Activated CD8-positive, alpha-beta memory T cell treated with anti-CD3 and anti-CD28 coated beads for 4 hours (primary cell): ENCODE measurements at places on chromosomes 11 and 22.

- no peak for DNase-seq
These were observed 450 bp downstream of the MAP4K2 start for GRCh38 chr11:64802370-64803157.

DNA sequence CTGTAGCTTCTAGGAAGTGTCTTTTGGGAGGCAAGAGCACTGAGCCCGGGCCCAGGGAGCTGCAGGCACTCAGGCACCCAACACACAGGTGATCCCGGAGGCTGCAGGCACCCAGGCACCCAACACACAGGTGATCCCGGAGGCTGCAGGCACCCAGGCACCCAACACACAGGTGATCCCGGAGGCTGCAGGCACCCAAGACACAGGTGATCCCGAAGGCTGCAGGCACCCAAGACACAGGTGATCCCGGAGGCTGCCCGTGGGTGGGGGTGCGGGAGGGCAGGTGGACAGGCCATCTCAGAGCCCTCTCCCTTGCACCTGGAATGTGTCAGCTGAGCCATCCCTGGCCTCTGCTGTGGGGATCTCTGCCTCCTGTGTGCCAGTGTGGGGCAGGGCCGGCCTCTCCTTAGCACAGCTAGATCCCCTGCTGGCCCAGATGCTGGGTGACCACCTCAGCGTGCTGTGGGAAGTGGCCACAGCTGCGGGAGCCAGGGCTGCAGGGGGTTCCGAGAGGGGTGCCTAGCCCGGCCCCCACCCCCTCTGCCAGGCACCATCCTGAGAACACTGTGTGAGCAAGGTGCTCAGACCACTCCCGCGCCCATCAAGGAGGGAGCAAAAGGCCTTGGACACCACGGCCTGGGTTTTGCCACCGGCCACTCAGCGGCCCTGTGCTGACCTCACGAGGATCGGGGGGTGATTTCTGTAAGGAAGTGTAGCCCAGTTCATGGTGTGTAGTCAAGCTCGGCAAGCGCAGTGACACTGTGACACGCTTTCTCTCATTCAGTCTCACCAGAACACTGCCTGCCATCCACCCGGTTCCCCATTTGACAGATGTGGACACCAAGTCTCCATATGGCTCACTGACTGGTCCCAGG is 14.2 kb downstream of the MRGPRG start:
- no peak for DNase-seq

DNA sequence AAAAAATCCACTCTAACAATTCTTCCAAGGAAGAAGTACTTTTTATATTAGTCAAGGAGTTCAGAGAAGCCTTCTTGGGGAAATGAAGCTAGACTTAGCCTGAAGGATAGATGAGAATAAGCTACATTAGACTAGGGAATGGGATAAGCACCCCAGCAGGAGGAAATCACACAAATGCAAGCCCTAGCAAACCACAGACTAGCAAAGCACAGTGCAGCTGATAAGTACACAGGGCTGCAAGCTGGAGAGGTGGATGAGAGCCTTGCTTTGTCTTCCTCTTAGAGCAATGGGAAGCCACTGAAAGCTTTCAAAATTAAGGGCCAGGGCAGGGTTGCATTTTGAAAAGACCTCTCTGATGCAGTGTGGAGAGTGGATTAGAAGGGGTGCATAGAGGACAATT is 946.2 kb downstream of the LRRC4C start:
- DNase-seq: no peak

- DNase-seq: no peak
These were observed 7.1 kb downstream of the TSKU start for GRCh38 chr11:76790251-76790650.

DNA sequence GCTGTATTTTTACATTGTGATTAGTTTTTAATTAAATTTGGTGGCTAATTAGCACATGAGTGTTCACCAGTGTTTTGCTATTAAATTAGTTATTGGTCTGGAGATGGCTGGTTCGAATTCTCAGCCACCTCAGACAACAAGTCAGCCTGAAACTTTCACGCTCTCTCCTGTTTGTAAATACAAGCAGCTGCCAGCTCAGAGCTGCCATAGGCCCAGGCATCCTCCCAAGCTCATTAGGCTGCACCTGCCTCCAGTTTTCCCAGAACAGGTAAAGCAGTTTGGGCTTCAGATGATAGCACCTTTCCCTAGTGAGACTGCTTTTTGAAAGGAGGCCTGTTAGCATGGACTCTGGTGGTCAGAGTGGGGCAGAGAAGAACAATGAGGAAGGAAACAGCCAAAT is 156.8 kb downstream of the NAV2 start:
- DNase-seq: no peak

GRCh38 chr11:111302298-111302697 is 4.0 kb downstream of the POU2AF3 start:
- DNase-seq: no peak

GRCh38 chr11:59078435-59078834 is 7.7 kb upstream of the GLYATL1B start:
- DNase-seq: no peak

- no peak for DNase-seq
These were observed 17.6 kb downstream of the SELENOO start for GRCh38 chr22:50218153-50218995.

DNA sequence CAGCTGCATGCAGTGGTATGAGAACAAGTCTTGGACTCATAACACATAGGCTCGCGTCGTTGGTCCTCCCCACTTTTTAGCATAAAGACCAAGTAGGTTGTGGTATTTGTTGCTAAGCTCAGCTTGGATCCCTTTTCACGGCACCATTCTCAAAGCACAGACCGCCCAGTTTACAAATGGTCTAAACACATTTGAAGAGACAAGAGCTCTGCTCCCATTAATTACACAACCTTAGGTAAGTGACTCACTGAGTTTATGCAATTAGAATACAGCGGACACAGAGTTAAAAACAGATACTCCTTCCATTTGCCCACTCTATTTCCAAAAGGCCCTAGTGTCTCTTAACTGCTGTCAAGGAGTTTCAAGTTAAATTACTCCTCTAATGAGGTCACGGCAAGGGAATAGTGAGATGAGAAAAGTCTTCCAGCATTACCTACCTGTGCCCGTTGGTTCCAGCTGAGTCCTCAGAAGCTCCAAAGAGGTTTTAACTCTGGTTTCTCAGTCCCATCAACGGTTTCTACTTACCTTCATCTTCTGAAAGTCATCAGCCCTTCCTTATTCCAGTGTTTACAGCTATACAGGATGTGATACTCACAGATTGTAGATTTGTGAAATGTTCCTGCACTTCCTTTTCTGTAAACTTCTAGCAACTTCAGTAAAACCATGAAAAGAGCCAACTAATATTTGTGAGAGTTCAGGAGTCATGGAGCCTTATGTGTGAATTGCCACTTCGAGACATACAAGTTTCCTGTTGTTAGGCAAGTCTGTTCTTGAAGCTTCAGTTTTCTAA is at the start of gene MS4A6A:
TSS of gene MS4A6A (minus strand) at position 543 of the 790 bp plus-strand sequence. CDS start 1,356 bp downstream, outside the sequence.
- DNase-seq: no peak

DNA sequence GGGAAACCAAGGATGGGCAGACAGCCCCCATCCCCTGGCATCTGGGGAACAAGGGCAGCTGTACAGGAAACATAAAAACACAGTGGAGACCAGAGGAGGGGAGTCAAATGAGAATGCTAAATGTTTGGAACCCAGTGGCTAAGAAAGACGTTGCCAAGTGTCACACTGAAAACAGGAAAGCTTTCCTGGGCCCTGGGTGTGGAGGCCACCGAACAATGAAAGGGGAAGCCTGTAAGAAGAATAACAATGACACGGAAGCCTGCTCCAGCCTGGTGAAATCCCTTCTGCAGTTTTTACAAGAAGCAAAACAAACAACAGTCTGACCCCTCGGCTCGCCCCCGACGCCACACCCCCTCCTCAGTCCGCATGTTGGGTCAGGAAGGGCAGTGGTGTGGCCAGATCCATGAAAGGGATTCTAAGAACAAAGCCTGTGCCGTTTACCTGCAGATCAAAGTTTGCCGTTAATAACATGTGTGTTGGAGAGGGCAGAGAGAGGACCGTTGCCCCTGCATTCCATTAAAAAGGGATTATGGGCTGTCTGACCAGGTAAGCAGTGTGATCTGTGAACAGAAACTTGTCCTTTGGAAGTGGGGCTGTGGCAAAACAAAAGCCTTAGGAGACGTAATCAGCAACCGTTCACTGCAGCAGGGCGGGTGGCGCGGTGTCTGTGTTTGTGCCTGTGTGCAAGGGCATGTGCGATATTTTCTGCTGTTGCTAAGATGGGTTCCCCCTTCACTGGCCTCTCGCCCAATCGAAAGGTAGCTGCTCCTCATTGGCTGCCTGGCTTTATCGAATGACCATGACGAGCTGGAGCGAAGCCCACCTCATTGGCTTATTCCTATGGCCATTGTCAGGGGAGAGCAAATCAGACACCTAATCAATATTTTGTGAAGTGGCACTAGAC is 113.7 kb upstream of the BLID start:
- DNase-seq: no peak

DNA sequence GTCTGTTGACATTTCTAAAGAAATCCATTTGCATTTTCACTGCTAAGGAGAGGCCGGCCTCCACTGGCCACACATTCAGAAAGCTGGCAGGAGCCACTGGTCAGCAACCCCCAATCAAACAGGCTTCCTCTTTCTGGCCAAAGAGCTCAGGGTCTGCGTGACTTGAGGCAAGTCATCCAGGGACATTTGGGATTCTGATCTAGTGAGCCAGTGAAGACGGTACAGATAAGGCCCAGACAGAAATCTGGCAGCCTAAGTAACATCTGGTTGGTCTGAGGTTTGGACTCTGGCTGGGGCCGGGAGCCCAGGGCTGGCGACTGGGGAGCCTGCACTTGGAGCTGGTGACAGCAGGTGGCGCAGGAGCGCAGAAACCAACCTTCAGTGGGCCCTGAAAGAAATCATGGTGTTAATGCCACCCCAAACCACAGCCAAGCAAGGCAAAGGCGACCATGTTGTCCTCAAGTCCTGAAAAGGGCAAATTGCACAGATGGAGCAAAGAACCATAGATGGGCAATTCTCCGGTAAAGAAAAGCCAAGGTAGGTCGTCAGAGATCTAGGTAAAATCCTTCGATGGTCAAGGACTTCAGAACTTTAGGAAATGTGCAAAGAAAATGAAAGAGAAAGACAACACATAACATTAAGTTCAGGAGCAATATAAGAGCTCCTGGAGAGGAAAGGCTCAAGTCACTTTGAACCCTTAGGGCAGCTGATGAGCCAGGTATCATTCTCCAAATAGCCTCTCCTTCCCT is 99.4 kb upstream of the BLID start:
- no peak for DNase-seq

DNA sequence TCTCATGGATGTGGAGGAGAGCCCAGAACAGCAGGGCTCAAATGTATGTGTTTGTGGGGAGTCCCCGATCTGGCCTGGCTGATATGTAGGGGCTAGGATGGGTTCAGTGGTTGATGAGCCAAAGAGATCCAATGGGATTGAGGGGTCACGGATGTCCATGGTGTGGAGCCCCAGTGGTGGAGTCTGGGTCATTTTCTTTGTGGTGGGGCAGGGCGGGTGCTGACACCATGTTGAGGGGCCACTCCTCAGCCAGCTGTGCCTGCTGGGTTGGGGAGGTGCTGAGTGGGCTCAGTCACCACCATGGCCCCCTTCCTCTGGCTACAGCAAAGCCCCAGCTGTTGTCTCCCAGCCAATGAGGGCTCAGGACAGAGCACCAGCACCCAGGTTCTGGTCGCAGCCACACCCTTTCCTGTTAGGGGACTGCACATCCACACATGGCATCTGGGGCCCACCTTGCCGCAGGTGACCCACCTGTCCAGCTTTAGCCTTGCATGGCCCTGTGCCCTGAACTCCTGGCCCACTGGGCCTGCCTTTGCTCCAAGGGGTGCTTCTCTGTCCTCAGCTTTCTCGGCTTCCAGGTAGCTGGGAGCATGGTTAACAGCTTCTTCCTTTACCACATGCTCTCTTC is 3.2 kb upstream of the GNAZ start:
- DNase-seq: no peak

DNA sequence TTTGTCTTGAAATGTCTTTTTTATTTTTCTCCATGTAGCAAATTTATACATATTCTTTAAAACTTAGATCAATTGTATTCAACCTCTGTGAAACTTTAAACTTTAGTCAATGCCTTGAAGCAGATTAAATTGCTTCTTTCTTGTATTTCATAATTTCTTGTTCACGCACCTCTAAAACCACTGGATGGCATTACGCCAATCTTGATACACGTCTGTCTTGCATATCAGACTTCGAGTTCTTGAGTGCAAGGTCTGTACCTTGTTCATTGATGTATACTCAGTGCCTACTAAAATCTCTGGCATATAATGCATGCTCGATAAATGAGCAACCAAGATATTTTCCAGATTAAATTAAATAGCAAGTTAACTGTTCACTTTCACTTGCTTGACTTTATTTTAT is 236.8 kb downstream of the CASP12 start:
- no peak for DNase-seq

DNA sequence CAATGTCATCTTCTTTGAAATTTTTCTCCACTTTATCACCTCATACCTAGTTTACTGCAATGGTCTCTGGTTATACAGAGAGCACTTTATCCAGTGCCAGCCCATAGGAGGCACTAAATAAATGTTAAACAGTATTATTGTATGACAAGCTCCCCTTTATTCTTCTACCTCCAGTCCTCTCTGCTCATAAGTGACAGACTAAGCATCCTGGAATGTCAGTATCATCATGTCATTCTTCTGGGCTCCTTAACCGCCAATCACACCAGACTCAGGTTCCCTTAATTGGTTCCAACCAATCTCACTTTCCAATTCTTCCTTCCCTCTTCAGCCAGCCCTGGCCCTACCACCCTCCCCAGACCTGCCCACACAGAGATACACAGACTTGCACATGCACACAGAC is 93.1 kb downstream of the RPL27A start:
- no peak for DNase-seq

DNA sequence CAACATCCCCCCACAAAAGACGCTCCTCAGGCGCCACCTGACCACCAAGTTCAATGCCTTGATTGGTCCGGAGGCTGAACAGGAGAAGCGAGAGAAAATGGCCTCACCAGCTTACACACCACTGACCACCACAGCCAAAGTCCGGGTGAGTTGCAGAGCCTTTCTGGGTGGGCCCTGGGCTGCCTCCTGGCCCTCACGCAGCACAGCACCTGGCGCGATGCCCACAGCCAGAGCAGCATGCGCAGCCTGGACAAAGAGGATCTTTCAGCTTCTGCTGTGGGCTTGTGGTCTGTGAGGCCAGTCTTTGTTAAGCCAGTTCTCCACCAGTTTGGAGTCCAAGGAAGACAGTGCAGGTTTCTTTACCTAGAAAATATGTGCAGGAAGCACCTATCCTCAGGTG is 21.6 kb downstream of the CYB5R2 start:
- DNase-seq: no peak

DNA sequence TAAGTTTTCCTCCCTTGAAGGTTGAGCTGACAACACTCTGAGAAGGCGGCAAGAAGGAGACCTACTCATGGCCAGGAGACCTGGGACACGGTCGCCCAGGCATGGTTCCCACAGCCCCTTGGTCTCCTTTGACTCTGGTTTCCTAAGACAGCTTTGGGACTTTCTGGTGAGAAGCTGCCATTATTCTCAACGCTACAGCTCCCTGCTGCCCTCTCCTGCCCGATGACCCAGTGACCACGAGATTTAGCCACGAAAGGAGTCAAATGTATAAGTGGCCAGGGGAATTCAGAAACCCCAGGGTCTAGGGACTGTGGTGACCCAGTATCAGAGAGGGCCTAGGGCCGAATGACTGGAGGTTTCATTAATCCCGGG is 699 bp upstream of the SDF2L1 start:
- DNase-seq: no peak

GRCh38 chr11:66912911-66913310 is 45.3 kb downstream of the PC start:
- no peak for DNase-seq
